ENCODE measurements at places on chromosomes 2 and 18.

GRCh38 chr2:226882606-226883005 is 46.8 kb downstream of the RHBDD1 start:
- peak; percentile 31 for DNase-seq

- DNase-seq = no peak
These were observed 755.7 kb upstream of the CELF4 start for GRCh38 chr18:38321262-38321661.

DNA sequence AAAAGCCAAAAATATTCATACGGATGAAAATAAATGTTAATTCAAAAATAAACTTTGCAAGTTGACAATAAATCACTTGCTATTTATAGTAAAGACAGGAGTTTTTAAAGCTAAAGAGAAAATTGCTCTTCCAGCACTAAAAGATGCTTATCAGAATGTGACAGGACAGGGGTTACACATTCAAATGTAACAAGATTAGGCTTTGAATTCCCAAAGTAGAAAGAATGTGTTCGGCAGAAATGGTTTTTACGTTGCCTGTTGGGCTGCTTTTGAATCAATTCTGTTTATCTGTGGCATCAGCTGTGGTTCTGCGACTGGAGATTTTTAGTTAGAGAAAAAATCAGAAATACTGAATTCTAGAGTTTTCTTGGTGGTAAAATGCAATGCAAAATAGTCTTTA is 669.4 kb downstream of the CPS1 start:
- DNase-seq = no peak

GRCh38 chr2:139214801-139215200 is 434.6 kb upstream of the NXPH2 start:
- DNase-seq = no peak

- no peak for DNase-seq
These were observed 472.5 kb upstream of the ZNF804A start for GRCh38 chr2:184125867-184126266.

DNA sequence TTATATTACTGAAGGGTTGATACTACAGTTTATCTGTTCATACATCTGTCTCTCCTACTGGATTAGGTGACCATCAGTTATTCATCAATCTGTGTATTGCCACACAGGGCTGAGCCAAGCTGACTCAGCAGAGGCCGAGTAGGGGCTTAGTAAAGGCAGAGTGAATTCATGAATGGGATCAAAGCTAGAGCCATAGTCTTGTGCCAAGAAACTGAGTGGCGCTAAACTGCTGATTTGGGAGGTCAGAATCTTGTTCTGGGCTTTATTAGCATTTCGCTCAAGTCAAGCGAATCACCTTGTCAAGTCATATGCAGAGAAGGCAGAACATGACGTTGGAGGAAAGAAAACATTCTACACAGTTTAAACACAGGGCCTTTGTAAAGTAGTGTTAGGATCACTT is 34.1 kb downstream of the SOCS6 start:
- DNase-seq = peak; percentile 56

GRCh38 chr2:66281980-66282379 is 152.9 kb upstream of the MEIS1 start:
- no peak for DNase-seq

GRCh38 chr2:12676771-12677170 is 40.0 kb upstream of the TRIB2 start:
- DNase-seq = no peak

- DNase-seq = no peak
These were observed 139.5 kb upstream of the GAREM1 start for GRCh38 chr18:32610176-32610575.

DNA sequence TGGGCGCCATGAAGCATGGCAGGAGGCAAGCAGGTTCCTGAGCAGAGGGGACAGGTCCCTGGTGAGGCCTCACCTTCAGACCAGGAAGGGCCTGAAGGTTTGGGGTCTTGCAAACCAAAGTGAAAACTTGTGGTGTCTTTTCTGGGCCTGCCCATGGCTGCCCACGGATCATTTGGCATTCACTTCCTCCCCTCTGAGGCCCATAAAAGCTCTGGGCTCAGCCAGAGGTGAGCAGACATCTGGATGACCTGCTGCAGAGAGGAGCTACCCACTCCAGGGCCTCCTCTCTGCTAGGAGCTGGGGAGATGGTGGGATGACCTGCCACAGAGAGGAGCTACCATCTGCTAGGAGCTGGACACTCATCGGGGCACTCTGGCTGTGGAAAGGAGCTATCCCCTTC is 112.9 kb upstream of the TMEM18 start:
- no peak for DNase-seq

GRCh38 chr2:164498836-164499235 is 122.4 kb downstream of the GRB14 start:
- no peak for DNase-seq

DNA sequence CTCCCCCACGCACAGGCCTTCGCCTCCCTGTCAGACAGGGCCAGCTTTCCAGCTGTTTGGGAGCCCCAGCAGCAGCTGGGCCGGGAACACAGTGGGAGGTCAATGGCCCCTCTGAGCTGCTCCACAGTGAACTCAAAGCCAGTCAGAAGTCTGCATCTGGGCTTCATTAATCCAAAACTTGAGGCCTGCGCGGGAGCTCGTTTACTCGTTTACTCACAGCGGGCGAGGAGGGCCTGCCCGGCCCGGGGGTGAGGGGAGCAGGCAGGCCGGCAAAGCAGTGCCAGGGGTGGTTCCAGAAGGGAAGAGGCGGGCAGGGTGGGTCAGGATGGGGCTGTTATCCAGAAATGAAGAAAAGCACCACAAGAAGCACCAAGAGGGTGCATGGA is 36.8 kb upstream of the SEMA4C start:
- peak; percentile 70 for DNase-seq

- DNase-seq = no peak
These were observed 21.0 kb upstream of the IL37 start for GRCh38 chr2:112889976-112890375.

GRCh38 chr18:37570336-37570930 is 4.8 kb upstream of the CELF4 start:
- DNase-seq = no peak

GRCh38 chr2:163697846-163698637 is 37.8 kb downstream of the FIGN start:
- DNase-seq = no peak

GRCh38 chr2:23614701-23615100 is 229.7 kb downstream of the KLHL29 start:
- DNase-seq = no peak

DNA sequence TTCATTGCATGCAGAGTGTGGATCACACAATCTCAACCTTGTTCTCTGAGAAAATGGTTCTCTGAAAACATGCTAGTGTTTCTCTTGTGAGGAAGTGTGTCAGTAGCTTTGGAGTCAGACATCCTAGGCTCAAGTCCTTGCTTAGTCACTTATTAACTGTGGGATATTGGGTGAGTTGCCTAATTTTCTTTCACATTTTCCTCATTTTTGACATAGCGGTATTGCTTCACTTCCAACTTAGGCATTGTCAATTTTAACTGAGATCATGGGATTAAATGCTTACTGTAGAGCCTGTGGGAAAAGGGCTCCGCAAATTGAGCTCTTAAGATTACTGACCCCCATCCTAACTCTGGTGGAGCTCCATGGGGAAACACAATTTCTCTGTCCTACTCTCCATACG is 622.2 kb downstream of the CNTNAP5 start:
- DNase-seq = no peak

- DNase-seq = no peak
These were observed 327.4 kb upstream of the CWC22 start for GRCh38 chr2:180334514-180334913.

DNA sequence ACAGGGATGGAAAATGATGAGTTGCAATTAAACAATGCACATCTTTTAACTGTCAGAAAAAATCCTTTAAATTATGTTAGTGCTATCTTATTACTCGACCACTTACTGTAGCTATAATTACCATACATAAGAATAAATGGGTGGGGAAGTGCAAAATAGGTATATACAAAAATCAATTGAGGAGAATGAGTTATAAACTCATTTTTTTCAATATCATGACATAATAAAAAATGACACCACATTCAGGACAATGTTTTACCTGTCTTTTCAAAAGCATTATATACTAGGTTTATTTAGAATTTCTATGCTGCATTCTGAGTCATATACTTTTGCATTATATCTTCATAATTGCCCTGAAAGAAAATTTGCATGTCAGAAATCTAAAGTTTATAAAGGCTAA is 1533.6 kb downstream of the LRP1B start:
- DNase-seq = no peak

DNA sequence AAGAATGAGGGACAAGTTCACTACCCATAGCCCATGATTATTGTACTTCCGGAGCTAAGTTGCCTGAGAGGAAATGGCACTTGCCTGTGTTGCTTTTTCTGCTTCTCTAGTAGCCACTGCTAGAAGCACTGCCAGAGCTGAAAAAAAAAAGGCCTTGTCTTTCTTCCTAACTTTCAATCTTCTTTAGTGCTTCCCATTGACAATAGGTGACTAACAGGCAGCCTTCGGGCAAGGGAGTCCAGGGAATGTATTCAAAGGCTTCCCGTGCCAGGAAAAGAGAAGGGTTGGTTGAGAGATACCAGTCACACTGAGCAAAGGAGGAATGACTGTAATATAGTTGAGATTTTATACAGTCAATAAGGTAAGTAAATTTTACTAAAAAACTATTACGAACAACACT is 242.0 kb downstream of the CALCRL start:
- DNase-seq = no peak

- DNase-seq = peak; percentile 74
These were observed 283.2 kb downstream of the INSIG2 start for GRCh38 chr2:118371515-118371914.

GRCh38 chr18:44950685-44951195 is 270.1 kb downstream of the SETBP1 start:
- no peak for DNase-seq

- peak; percentile 90 for DNase-seq
These were observed 93.0 kb upstream of the MCFD2 start for GRCh38 chr2:47008381-47009252.

DNA sequence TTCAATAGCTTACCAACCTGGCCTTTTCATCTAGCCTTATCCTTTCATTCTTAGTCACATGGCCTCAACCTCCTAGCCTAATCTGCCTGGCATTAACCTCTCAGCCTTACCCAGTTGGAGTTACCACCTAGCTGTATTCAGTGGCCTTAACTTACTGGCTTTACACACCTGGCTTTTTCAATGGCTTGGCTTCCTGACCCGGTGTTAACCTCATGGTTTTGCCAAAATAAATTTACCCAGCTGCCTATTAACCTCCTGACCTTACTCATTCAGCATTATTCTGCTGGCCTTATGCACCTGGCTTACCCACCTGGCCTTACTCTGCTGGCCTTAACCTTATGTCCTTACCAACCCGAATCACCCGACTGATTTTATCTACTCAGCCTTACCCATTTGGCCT is 135.5 kb upstream of the ZSWIM2 start:
- no peak for DNase-seq

GRCh38 chr2:215486291-215487001 is 50.6 kb upstream of the FN1 start:
- DNase-seq = no peak

DNA sequence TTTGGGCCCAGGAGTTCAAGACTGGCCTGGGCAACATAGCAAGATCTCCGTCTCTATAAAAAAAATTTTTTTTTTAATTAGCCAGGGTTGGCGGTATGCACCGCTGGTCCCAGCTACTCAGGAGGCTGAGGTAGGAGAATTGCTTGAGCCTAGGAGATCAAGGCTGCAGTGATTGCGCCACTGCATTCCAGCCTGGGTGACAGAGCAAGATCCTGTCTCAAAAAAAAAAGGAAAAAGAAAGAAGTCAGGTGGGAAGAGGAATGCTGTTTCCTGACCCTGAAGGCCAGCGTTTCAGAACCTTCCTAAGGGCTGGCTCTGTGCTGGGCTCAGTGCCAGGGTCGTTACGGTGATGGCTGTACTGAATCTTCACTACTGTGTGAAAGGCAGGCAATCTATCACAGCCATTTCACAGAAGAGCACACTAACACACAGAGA is 35.0 kb upstream of the AGAP1 start:
- peak; percentile 44 for DNase-seq

GRCh38 chr2:239014458-239015217 is 166.8 kb downstream of the TWIST2 start:
- DNase-seq = no peak

DNA sequence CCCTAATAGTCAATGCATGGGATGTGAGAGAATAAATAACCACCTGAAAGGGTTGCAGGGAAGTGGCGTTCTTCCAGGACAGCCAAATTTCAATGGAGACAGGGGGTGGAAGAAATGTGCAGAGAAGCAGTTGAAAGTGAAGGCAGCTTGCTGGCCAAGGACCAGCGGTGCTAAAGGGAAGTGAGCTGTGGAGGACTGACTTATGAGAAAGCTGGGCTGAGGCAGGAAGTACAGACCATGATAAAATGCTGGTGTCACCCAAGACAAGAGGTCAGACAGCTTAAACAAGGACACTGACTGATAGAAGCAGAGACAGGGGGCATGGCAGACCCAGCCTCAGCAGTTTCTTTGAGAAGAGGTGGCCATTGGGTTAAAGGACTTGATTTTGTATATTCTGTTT is 106.7 kb downstream of the DTNB start:
- DNase-seq = no peak

DNA sequence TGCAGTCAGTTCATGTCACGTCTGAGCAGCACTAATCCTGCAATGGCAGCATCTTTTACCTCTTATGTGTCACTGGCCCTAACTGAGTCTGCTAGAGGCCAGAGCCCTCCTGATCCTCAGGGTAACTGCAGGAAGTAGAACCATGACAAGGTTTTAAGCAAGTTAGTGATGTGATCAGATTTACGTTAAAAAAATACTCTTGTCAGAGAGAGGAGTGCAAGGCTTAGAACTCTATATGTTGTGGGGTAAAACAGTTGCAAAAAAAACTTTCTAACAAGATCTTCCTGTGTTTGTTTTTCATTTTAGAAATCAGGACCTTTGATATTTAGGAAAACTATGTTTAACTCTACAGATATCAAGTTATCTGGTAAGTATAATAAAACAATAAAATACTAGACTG is 4.6 kb downstream of the TMEM87B start:
- no peak for DNase-seq

GRCh38 chr2:194867328-194867727 is 789.7 kb upstream of the SLC39A10 start:
- DNase-seq = peak; percentile 1

DNA sequence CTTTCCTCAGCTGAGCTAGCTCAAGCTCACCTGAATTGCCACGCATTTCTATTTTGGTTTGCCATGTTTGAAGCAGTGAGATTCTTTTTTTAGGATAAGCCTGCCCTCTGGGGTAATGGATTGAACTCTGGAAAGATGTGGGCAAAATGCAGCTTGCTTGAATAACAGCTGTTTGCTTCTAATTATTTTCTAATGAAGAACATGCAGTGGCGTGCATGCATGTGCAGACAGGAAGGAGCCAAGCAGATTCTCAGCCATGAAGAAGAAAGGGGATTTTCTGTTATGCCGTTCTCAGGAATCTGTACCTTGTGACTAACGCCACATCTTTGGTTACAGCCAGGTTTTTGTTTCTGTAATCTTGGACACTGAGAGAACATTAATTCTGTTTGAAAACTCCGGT is 171.2 kb downstream of the ANTXR1 start:
- DNase-seq = peak; percentile 72

GRCh38 chr18:62847081-62847480 is 131.7 kb downstream of the PHLPP1 start:
- DNase-seq = no peak

Data from fibroblast of skin of right quadriceps (primary cell).